Activated T-helper 1 cell treated with Interleukin-2 at 50 U/mL for 16 hours (primary cell): ENCODE measurements at places on chromosomes 16 and 17.

DNA sequence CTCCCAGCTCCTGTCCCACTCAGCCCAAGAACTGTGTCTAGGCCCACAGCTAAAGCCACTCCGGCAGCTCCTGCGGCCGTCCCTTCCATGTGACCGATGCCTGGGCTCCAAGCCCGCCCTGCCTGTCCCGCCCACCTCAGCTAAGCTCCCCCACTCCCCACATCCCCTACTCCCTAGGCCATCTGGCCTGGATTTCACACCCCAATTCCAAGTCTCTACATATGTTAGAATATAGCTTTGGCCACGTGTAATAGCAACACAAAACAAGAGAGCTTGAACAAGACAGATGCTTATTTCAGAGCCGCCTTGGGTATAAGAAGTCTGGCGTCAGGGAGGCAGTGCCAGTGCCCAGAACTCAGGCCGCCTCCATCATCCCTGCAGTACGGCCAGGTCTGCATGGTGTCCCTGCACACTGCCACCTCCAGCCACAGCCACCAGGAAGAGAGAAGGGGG, 30.0 kb upstream of the USP22 start:
- no peak for DNase-seq

DNA sequence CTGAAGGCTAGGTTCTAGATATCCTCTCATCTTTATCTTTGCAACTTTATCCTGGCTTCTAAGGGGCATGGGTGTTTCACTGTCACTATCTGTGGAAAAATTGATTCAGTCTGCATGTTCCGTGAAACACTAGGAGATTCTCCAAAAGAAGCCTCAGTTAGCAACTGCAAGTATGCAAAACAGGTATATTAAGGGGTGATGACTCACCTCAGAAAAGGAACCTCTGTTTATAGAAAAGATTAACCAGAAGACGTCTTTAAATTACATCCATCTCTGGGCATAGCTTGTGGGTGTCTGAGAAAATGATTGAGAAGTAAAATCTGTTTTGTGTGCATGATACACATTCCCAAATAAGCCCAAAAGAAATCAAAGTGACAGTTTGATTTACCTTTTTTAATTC, 353.8 kb upstream of the HSBP1 start:
- no peak for DNase-seq

GRCh38 chr17:19546289-19547065, 12.8 kb downstream of the SLC47A1 start:
- no peak for DNase-seq

GRCh38 chr16:67278773-67279295, 498 bp upstream of the PLEKHG4 start:
- DNase-seq, result peak; percentile 15

DNA sequence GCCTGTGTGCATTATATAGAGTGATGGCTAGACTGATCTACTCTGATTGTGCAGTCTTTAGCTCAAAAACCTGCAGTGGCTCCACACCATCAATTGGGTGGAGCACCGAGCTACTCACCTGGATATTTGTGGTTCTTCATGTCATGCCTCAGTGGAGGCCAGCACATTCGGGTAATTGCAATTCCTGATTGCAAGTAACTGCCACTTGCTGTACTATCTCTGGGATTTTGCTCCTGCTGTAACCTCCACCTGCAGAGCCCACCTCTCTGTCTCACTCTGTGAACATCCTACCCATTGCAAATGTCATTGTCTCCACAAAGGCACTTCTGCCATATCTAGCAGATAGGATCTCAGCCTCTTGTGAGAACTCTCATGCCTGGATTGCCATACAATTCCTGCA, 1.7 kb upstream of the CCL1 start:
- DNase-seq, result no peak

DNA sequence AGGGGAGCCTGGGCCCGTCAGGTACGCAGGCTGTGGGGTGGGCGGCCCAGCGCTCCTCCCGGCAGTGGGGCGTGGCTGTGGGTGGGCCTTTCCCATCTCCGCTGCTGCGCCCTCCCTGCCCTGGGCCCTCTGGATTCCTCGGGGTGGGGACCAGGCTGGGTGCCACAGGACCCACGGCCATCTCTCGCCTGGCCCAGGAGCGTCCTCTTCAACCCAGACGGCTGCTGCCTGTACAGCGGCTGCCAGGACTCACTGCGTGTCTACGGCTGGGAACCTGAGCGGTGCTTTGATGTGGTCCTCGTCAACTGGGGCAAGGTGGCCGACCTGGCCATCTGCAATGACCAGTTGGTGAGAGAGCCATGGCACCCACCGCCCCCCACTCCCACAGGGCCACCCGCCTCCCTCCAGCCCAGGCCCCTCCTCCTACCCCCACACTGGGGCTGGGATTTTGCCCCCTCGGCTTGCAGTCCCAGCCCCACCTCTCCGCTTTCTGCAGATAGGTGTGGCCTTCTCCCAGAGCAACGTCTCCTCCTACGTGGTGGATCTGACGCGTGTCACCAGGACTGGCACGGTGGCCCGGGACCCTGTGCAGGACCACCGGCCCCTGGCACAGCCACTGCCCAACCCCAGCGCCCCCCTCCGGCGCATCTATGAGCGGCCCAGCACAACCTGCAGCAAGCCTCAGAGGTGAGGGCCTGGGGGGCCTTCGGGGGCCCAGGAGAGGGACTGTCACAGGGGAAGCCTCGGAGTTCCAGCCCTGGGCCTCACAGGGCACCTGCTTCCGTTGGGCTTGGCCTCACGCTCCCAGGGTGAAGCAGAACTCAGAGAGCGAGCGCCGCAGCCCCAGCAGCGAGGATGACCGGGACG, 17.2 kb downstream of the KATNB1 start:
- no peak for DNase-seq

- no peak for DNase-seq
Measured at GRCh38 chr16:84138824-84139627, 6.0 kb downstream of the HSDL1 start.

DNA sequence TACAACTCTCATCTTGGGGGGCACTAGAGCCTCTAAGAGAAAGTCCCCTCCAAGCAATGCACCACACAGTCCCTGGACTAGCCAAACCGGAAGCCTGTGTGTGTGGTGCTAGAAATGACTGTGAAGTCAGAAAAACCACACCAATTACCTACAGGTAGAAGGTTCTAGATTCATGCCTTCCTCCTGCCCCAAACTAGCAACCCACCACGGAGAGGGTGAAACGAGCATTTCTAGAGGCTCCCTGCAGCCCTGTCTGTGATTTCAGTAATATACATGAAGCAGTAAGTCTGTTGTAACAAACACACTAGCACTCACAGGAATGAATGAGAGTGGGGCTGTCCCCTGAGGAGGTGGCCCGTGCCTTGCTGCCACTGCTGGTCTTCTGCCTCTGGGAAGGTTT, 13.6 kb downstream of the ZFHX3 start:
- no peak for DNase-seq

DNA sequence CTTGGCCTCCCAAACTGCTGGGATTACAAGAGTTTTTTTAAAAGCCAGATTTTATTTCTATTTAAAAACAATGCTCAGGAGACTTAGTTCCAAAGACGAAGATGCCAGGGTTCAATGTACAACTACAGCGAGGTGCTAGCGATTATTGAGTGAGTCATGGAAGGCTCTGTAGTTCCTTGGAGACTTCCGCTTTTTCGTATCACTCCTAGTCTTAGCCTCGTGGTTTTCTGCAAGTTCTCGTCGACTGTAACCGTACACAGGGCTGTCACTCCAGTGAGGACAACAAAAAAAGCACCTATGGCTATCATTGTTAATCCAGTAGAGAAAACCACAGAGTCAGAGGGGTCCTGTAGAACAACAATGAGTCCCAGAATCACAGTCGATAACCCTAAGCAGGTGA, 22.7 kb upstream of the ZC3H7A start:
- no peak for DNase-seq

DNA sequence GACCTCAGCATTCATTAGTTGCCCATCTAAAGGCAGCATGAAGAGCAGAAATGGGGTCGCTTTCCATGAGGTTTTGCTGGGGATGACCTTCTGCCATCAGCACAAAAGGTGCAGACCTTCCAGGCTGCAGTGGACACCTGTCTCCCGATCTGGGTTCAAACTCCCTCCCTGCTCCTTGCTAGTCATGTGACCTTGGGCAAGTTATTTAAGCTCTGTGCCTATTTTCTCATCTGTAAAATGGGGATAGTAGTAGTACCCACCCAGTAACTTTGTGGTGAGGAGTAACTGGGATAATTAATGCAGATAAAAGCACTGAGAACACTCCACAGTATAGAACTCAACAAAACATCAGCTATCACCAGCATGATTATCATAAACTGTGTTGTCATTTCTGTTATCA, 21.4 kb upstream of the COQ7 start:
- DNase-seq, result no peak

DNA sequence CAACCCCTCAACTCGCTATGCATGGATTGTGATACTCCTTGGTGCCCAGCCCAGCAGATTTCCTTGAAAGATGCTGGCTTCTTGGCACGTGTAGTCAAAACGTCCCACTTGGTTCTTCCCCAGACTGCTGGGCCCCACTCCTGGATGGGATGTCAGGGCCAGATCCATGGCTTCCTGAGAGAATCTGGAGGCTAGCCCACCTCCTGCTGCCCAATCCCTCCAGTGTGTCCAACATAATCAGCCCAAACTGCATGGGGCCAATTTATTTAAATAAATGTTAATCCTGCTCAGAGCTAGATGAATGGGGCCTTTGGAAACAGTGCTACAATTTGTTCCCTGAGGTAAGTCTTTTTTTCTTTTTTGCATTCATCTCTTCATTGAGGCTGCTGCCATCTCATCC, 49.4 kb downstream of the WSB1 start:
- DNase-seq, result no peak

- no peak for DNase-seq
Measured at GRCh38 chr16:55000595-55000994, 69.9 kb downstream of the IRX5 start.

DNA sequence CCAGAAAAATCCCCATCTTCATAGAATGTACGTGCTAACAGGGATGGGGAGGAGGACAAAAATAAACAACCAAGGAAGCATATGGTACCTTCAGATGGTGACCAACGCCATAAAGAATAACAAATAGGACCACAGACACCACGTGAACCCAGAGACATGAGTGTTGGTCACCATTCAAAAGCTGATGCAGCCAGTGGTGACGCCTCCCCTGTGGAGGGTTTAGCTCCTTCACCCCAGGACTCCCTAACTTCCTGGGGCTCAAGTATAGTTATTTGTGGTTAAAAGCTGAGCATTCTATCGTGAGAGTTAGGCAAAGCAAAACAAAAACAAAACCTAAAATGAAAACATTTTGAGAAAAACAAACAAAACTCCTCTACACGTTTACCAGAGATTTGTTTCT, 184.7 kb downstream of the SOX9 start:
- DNase-seq, result no peak

DNA sequence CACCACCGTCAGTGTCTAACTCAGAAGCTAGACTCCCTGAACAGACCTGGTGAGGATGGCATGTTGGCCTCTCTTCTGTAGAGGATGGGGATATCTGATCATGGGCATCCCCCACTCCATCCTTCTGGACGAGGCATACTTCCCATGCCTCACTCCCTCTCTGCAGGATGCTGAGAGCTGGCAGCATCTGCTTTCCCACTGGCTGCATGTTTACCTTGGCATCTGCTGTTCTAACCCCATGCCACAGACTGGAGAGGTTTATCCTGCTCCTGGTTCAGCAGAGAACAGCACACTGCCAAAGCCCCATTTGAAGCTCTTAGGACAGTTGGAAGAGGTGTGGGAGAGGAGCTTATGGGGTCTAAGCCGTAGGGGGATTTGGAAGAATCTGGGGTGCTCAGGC, 46.0 kb downstream of the YPEL2 start:
- no peak for DNase-seq

- DNase-seq, result no peak
Measured at GRCh38 chr17:61489719-61490490, 37.7 kb downstream of the TBX4 start.

GRCh38 chr16:27756206-27756970, 206.4 kb downstream of the KATNIP start:
- DNase-seq, result no peak

DNA sequence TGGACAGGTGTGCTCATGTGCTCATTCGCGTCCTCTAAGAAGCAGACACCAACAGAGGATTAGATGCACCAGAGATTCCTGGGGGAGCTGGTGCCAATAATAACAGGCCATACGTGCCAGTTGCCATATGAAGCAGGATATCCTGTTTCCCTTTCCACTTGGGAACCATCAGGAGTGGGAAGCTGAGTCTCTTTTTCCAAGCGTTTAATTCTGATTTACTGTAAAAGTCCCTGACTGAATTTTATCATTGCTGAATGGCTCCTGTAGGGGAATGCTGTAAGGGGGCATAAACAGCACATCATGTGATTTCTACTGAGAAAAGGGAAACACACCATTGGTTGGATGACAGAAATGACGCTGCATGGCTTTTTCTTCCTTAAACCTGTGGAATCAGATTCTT, 113.3 kb downstream of the IRF8 start:
- DNase-seq, result no peak

- DNase-seq, result no peak
Measured at GRCh38 chr17:40813804-40814203, 8.6 kb downstream of the KRT10 start.

DNA sequence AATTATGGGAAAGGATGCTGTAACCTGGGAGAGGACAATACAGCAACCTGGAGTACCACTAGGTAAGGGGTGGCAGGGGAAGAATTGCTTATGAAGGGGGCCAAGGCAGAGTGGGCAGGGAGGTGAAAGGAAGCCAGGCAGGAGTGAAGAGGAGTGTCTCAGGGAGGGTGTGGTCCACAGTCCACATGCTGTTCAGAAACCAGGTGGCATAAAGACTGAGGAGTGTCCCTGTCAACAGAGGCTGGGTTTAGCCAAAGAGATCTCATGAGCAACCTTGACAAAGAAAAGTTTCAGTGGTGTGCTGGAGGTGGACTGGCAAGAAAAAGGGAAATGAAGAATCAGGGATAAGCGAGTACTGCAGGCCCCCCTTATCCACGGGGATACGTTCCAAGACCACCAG, 88.4 kb downstream of the SPACA3 start:
- no peak for DNase-seq

DNA sequence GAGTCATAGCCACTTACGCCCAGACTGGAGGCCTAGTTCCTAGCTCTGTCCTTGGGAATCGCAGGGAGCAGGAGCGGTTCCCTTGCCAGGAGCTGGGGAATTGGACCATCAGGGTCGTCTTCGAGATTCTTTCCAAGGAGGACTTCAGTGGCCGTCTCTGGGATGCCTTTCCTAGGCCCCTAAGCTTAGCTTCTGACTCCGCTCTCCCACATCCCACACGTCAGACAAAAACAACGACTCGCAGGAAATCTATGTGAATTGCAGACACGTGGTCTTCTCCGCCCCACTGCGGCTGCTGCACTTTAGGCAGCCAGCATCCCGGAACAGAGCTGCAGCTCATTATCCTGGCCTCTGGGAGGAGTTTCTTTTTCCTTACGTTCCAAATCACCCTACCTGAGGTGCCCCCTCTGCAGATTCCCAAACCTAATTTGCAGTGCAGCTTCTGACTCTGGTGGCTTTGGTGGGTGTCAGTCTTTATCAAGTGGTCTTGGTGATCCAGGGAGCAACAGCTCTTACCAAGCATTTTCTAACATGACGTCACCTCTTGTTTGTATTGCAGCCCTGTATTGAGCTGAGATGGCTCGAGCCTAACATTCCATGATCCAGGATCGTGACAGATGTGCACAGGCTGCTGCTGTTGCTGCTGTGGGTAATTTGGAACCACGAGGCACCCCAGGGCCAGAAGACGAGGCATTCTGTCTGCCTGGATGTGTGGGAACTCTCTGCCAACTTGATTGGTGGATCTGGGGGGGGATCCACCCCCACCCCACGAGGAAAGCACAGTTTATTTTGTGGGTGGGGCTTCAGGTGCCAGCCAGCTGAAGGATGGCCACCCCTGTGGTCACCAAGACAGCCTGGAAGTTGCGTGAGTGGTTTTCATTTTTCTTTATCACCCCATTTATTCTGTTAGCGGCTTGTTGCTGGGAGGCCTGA, 1.1 kb downstream of the KATNB1 start:
- DNase-seq, result peak; percentile 23

- no peak for DNase-seq
Measured at GRCh38 chr17:44826123-44826790, 3.8 kb downstream of the GJC1 start.
